Left hindlimb (tissue), 1 donor: ENCODE measurements at places on chromosomes 12 and 14.

DNA sequence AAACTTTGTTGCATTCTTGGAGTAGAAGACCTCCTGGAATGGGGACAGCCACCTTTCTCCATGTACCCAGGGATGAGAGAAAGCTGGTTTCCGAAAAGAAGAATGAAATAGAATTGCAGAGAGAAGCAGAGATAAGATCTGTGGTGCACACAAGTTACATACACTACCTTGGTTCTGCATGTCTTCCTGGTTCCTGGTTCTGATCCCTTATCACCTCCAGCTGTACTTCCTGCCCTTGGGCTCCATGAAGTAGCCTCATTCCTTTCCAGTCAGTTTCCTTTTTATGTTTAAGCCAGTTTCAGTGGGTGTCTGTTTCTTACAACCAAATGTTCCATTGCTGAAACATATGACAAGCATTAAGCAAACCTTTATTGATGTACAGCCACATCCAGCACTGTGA, 69.3 kb downstream of the FBXW8 start:
- no peak for DNase-seq

DNA sequence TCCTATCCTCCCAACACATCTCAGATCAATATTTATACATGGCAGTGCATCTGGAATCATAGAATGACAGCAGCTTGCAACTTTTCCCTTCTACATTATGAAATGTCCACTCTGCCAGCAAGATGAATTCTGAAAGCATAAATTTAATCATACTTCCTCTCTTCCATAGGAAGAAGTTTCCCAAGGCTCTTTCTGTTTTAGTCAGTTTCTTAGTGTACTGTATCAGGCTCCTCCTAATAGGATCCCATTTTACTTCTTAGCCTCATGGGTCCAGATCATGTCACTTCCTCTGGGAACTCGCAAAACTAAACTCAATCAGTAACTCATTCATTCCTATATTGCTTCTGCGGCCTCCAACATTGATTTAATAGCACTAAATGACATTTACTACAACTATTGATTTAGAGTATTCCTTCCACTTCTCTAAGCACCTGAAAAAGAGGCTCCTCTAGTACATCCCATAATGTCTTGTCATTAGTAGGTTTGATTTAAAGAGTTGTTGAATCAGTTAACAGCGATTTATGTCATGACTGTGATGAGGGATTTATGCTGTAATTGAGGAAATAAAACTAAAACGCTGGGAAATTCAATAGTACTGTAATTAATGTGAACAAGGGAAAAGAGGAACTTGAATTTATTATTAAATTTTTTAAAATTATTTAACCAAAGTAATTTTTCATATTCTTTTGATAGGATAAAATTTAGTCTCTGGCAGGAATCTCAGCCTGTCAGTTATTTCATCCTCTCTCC, 4.0 kb downstream of the CLEC1A start:
- DNase-seq = no peak

DNA sequence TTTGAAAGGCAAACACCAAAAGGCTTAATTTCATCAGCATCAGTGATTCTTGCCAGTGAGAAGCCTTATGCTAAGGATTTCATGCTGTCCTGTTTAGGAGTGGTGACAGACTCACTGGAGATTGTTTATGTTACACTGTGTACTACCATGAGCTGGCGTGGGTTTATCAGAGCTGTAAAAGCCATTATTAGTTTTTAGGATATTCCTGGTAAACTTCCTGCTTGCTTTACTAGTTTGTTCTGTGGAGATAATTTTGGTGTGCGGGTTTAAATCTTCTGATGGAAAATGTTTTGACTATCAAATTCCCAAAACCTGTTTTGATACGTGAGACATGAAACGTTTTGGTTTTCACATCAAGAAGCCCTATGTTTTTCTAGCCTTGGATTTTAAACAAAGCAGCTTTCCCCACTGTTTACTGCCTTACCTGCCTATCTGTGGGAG, 15.2 kb downstream of the PPFIBP1 start:
- no peak for DNase-seq

- DNase-seq = peak; percentile 39
Observed at GRCh38 chr14:96136371-96137005, 68.2 kb upstream of the BDKRB2 start.

DNA sequence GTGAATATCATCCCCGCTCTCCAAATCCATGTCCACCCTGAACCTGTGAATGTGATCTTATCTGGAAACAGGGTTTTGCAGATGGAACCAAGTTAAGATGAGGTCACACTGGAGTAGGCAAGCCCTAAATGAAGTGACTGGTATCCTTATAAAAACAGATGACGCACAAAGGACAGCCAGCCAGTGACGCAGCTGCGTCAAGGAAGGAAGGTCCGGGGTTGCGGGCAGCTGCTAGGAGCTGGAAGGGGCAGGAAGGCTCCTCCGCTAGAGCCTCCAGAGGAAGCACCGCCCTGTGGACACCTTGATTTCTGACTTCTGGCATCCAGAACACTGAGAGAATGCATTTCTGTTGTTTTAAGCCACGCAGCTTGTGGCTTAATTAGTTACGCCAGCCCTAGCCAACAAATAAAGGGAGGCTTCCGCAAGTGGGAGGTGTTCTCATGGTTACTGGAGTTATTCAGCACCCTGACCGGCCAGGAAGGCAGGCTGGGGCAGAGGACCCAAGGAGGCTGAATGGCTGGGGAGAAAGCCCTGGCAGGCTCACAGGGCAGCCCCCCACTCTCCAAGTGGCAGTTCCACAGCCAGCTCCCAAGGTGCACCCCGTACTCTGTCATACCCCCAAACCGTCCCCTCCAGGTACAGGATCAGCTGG, 127.6 kb upstream of the NCOR2 start:
- no peak for DNase-seq

- DNase-seq = peak; percentile 56
Observed at GRCh38 chr12:131229426-131230339, 276.0 kb downstream of the ADGRD1 start.

DNA sequence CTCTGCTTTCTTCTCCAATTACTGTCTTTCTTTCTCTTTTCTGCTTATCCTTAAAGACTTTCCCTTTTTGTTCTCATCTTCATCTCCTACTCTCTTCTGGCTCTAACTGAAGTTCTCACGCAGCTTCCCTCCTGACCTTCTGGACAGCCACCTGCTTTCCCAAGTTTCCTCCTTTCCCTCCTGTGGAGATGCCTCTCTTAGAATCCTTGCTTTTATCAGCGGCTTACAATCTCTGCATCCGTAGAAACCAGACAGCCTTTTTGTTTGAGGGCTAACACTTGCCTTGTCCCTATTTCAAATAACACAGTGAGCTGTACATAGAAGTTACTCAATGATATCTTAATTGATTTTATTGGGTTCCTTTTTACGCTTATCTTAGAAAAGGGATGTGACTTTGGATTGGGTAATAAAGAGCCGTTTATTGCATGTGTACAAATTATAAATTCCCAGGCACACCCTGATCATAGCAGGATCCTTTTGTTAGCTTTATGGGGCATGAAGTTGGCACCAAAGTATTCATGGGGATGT, 2.1 kb upstream of the LGALS3 start:
- DNase-seq = no peak

- DNase-seq = no peak
Observed at GRCh38 chr14:99257122-99257672, 14.8 kb downstream of the BCL11B start.
